ENCODE measurements at places on chromosomes 4 and X.

DNA sequence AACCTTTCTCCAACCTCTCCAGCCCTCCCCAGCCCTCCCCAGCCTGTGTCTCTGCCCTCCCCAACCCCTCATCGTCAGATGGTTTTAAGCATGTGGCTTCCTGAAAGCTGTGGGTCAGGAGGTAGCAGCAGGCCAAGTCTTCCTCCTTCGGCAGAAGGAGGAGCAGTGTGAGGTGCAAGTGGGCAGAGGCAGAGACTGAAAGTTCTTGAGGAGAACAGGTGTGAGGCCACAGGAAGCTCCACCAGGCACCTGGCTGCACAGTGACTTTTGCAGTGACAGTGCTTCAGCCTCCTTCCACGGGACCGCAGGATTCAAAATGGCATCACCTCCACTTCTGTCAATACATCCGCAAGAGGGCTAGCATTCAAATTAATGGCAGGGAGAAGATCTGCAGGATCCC is 203.9 kb upstream of the LEF1 start:
- no peak for DNase-seq

GRCh38 chrX:119583431-119584059 is 9.2 kb downstream of the UBE2A start:
- no peak for DNase-seq

- DNase-seq, result no peak
Observed at GRCh38 chr4:57100979-57101651, 9.1 kb downstream of the IGFBP7 start.

GRCh38 chr4:8085491-8086117 is 73.0 kb downstream of the ABLIM2 start:
- no peak for DNase-seq

DNA sequence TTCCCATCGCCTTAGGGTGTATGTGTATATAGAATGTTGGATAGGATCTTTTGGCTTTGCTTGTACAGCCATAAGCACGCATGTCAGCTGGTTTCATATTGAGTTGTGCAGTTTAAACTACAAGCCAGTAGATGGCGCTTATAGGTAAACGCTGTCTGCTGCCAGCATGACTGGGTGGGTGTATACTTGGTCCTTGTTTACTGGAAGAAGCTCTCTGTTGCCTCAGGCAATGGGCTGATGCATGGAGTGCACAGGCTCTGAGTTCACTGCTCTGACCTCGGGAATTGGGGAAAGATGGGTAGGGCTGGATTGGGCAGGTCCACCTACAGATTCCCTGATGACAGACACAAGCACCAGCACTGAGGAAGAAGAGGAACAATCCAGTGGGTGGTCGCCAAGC is 831.5 kb downstream of the STIM2 start:
- no peak for DNase-seq

- no peak for DNase-seq
Observed at GRCh38 chr4:6209921-6210320, 9.6 kb upstream of the JAKMIP1 start.

All from GM19239 (cell line).